ENCODE measurements at places on chromosomes 5 and 9.
A peak's percentile ranks its signal among the peaks of the same experiment; 100 is the strongest.

GRCh38 chr9:72855890-72856523 is 96.8 kb downstream of the ALDH1A1 start:
- DNase-seq: no peak

- no peak for DNase-seq
These were observed 198.3 kb upstream of the TBC1D2 start for GRCh38 chr9:98453589-98454311.

DNA sequence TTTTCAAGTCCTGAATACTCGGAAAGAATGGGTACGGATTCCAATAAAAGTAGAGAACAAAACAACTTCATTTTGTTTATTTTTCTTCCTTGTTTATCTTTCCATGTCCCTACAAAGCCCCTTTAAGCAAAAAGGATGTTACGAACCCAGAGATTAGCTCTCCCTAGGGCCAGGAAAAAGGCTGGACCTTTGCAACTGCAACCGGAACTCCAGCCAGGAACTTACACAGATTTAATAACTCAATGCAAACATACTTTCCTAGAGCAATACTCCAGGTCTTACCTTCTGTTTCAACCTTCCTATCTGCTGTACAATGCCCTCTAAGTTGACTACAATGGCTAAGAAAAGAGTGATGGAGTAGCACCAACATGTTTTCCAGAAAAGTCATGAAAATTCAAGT is 7.0 kb downstream of the DENND1A start:
- no peak for DNase-seq

DNA sequence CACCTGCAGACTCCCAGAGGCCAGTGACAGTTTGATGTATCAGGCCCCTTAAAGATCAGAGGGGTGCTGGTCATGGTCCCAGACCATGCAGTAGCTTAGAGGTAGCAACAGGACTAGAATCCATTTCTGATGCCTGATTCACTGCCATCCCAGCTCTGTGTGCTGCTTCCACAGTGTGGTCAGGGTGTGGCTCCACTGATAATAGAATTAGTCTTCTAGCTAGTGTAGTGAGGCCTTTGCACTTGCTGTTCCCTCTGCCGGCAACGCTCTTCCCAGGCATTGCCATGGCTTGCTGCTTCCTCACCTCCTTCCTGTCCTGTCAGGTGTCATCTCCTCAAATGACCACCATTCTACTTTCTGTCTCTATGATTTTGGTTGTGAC is 15.8 kb downstream of the PPARGC1B start:
- no peak for DNase-seq

- DNase-seq: no peak
These were observed 247.7 kb upstream of the ANKRD55 start for GRCh38 chr5:56480705-56481427.

DNA sequence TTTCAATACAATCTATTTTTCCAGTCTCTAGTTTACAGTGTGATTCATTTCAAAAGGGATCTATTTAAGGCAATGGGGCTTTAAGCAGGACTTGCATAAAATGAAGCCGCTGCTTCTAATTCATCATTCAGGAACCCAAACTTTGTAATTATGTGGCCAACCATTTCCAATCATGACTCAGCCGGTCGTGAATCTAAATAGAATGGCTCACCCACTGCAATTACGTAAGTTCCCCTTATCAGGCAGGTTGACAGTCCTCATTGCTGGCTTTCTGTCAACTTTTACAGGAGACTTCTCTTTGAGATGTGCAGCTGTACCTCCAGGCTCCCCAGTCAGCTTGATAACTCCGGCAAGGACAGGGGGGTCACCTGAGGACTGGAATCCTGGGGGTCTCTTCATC is 152.8 kb upstream of the DAP start:
- peak; percentile 83 for DNase-seq

DNA sequence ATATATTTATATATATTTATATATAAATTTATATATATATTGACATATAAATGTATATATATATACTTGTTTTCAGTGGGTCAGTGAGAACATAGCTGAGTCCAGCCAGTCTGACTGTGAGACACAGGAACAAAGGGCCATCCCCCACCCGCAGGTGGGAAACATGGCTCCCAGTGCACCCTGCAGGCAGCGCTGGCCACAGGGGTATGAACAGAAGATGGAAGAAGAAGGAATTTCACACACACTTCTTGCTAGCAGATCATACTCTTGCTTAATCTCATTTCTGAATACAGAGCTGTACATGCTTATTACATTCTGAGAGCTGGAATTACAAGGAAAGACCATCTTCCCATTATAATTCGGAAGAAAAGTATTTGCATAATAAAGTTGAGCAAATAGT is 595.4 kb downstream of the IRX1 start:
- no peak for DNase-seq

- DNase-seq: no peak
These were observed 93.8 kb upstream of the PPP1R26 start for GRCh38 chr9:135385793-135386192.

- no peak for DNase-seq
These were observed 8.5 kb downstream of the DPP7 start for GRCh38 chr9:137105814-137106661.

- no peak for DNase-seq
These were observed 170.7 kb downstream of the RANBP17 start for GRCh38 chr5:171032435-171032973.

GRCh38 chr5:138972230-138972629 is 97.1 kb upstream of the LRRTM2 start:
- DNase-seq: no peak

DNA sequence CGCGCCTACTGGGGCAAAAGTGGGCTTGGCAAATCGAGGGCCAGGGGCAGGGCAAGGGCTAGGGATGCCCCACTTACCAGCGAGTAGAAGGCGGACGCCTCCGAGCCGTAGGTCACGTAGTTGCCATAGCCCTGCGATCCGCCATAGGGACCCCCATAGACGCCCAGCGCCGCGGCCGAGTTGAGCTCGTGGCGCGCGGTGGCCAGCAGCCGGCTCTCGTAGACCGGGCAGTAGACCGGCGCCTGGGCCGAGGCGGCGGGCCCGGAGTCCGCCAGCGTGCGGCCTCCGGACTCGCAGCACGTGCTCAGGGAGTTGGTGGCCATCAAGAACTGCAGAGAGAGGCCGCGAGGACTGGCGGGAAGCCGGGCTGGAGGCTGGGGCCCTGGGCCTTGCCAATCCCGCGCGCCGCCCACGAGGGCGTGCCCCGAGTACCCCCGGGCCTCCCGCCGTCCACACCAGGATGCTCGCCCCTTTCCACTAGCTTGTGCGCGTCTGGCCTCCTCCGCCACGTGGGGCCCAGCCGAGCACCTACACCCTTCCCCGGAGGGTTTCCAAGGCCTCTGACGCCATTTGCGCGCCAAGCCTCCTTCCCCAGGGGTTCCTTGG is 891 bp downstream of the IRX4 start:
- DNase-seq: no peak

GRCh38 chr5:132264546-132265335 is 7.2 kb downstream of the PDLIM4 start:
- no peak for DNase-seq

DNA sequence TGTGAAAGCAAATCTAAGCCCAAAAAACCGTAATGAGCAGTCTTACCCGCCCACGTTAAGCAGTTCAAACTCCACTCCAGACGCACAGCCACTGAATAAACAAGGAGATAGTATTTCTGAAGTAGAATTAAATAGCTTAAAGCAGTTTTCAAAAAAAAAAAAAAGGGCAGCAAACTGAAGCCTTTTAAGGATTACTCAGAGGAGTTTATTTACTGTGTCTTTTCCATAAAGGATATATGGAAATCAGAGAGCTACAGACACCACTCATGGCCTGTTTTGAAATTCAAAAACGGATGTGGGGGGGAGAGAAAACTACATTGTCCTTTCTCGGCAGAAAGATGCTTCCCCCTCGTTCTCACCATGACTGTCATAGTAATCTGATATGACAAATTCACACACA is 83.7 kb upstream of the IRX1 start:
- no peak for DNase-seq
